Smooth muscle cell of the coronary artery (primary cell): ENCODE measurements at places on chromosomes 11 and 22. TPM values are rescaled to one million over a fixed set of nuclear protein-coding genes. Genes with fewer than 3 reads are reported as not detected.

Gene BRSK2
- 0.23 and 0.47 TPM in 2 replicates for total RNA-seq

Gene EIF1AD
- 30.3 and 32.8 TPM in 2 replicates for total RNA-seq

Gene PLAAT3
- 18.1 and 52.2 TPM in 2 replicates for total RNA-seq

Gene IGLL1
- total RNA-seq: not detected in 2 replicates

Gene TPH1
- under 0.01 TPM in 1 of 2 replicates, not detected in the other for total RNA-seq

Gene ANO1
- 0.23 and 5.3 TPM in 2 replicates for total RNA-seq

Gene MOGAT2
- total RNA-seq: not detected in 2 replicates

Gene HSPB2
- 1.2 and 1.9 TPM in 2 replicates for total RNA-seq

Gene TNNI2
- not detected in 2 replicates for total RNA-seq

Gene TTLL1
- total RNA-seq: 16.8 and 33.9 TPM in 2 replicates

Gene POU2AF1
- not detected in 2 replicates for total RNA-seq

Gene TRPT1
- total RNA-seq: 32.9 and 42.8 TPM in 2 replicates

Gene APLNR
- total RNA-seq: 0.35 TPM in 1 of 2 replicates, not detected in the other

Gene NRXN2
- 6.6 and 29.0 TPM in 2 replicates for total RNA-seq

Gene TRIM6
- total RNA-seq: 2.1 and 3.6 TPM in 2 replicates

Gene GTPBP1
- 34.4 and 54.5 TPM in 2 replicates for total RNA-seq

Gene FAM180B
- 0.94 TPM in 1 of 2 replicates, not detected in the other for total RNA-seq

Gene OR2D2
- total RNA-seq: 0.15 TPM in 1 of 2 replicates, not detected in the other

Gene C11orf91
- total RNA-seq: not detected in 2 replicates

Gene MIOX
- total RNA-seq: not detected in 2 replicates

Gene CTSW
- not detected in 2 replicates for total RNA-seq

Gene NTM
- 16.1 and 16.8 TPM in 2 replicates for total RNA-seq

Gene GLYATL2
- 0.53 TPM in 1 of 2 replicates, not detected in the other for total RNA-seq

Gene SLC37A2
- 0.30 and 0.35 TPM in 2 replicates for total RNA-seq

Gene RFPL3
- total RNA-seq: not detected in 2 replicates

Gene C22orf42
- not detected in 2 replicates for total RNA-seq

Gene SYT7
- 0.53 and 12.5 TPM in 2 replicates for total RNA-seq

Gene PKNOX2
- 1.4 and 3.5 TPM in 2 replicates for total RNA-seq

Gene LDLRAD3
- 3.5 and 24.7 TPM in 2 replicates for total RNA-seq

Gene KCNJ5
- under 0.01 and 0.12 TPM in 2 replicates for total RNA-seq

Gene INCENP
- 3.9 and 9.1 TPM in 2 replicates for total RNA-seq

Gene DNAJB7
- not detected in 2 replicates for total RNA-seq
